ENCODE measurements at places on chromosomes 6 and 20.

- no peak for DNase-seq
These were observed 2.0 kb upstream of the COL10A1 start for GRCh38 chr6:116127771-116128493.

DNA sequence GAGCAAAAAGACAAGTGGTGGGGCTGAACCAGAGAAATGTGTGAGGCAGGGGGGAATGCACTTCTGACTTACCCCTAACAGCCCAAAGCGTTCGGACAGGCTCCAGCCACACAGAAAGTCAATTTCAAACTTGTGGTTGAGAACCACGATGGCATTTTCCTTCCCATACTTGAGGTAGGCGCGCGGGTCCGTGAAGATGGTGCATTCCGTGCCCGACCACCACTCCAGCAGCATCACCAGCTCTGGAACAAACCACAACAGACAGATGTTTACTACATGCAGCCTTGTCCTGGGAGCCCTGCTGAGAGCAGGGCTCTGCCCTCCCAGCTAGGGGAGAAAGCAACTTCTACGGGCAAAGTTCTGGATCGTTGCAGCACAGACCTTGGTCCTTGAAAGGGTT, 107.7 kb downstream of the AGPAT4 start:
- no peak for DNase-seq

GRCh38 chr6:136113736-136114173, 136.4 kb downstream of the MTFR2 start:
- DNase-seq = peak; percentile 11

- no peak for DNase-seq
These were observed 1.3 kb upstream of the HLA-B start for GRCh38 chr6:31358302-31358701.

GRCh38 chr6:11155589-11155988, 44.1 kb upstream of the ERVFRD-1 start:
- no peak for DNase-seq

DNA sequence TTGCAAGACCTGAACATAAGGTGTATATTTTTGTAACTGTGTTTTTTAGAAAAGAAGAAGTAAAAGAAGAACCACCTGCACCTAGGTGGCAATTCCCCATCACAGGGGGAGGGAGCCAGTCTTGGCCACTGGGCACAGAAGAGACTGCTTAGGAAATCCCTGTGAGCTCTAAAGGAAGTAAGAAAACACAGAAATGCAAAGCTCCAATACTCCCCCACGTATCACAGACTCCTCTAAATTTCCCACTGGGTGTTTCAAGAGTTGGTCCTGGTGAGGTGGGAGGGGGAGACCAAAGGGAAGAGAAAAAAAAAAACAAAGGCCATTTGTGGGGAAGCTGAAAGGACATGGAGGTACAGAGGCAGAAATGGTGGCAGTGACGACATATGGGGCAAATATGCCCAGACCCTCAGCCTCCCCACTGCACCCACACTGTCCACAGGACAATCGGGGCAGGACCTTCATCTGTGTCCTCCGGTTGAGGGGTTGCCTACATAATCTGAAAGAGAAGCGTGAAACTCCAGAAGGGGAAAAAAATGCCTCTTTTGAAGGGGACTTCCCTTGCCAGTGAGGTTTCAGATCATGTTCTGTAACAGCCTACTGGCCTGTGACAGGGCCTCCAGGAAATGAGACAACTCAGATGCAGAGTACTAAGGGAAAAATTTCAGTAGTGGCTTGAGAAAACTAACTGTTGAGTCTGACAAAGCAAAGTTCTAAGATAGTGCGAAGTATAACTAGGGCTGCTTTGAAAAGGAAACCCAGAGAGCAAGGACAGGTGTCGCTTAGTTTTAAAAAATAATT, 226.2 kb upstream of the MARCKS start:
- DNase-seq = no peak

GRCh38 chr6:19550380-19550779, 286.8 kb upstream of the ID4 start:
- no peak for DNase-seq

GRCh38 chr6:156004796-156005195, 549.2 kb upstream of the NOX3 start:
- DNase-seq = no peak

DNA sequence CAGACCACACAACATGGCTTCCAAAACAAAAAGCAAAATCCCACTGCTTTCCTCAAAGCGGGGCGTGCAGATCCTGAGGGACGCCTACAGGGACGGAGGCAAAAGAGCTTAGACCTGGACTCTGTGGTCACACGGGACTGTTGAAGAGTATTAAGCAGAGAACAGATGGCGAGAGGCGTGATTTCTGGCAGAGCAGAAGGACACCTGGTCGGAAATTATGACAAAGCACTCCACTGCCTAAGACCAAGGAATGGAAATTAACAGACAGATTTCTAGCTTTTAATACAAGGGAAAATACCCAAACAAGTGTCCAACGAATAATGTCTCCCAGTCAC, 15.4 kb downstream of the CST7 start:
- DNase-seq = no peak

DNA sequence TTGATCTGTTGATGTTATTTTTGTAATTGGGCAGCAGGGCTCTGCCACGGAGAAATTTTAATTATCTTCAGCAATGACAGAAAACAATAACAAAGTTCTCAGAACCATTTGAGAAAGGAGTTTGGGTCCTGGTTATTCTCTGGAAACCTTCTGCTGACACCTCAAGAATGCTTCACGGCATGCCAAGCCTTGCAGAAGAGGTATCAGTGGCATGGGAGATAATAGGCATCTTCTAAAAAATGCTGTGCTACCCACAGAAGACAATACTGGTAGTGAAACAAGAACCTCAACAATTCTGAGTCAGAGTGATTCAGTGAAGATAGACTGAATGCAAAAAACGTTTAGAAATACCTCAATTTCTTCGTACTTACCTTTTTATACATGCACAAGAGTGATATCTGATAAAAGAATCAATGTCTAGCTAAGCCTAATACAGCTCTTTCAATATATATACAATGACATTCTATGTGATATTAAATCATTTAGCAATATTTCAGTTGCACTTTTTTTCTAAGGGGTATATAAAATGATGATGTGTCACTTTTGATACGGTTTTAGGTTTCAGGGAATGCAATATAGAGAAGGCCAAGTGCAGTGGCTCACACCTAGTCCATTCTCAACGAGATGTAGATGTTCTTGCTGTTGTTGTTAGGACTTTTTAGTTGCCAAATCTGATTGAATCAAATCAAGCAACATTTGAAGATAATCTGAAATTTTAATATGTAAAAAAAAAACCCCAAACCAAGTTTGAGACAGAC, 110.4 kb upstream of the COL21A1 start:
- no peak for DNase-seq

- DNase-seq = peak; percentile 60
These were observed 14.2 kb upstream of the PREX1 start for GRCh38 chr20:48841875-48842529.

- peak; percentile 59 for DNase-seq
These were observed 156.8 kb downstream of the DNAH8 start for GRCh38 chr6:38871741-38872568.

GRCh38 chr6:105781915-105782314, 304.2 kb upstream of the PRDM1 start:
- DNase-seq = no peak

GRCh38 chr20:14643146-14643545, 305.7 kb upstream of the FLRT3 start:
- no peak for DNase-seq

GRCh38 chr20:58938541-58938940, 42.5 kb upstream of the NELFCD start:
- DNase-seq = no peak

- no peak for DNase-seq
These were observed 230.2 kb upstream of the THEMIS start for GRCh38 chr6:128131036-128131435.

GRCh38 chr6:53413326-53413725, 64.6 kb upstream of the ELOVL5 start:
- DNase-seq = no peak

DNA sequence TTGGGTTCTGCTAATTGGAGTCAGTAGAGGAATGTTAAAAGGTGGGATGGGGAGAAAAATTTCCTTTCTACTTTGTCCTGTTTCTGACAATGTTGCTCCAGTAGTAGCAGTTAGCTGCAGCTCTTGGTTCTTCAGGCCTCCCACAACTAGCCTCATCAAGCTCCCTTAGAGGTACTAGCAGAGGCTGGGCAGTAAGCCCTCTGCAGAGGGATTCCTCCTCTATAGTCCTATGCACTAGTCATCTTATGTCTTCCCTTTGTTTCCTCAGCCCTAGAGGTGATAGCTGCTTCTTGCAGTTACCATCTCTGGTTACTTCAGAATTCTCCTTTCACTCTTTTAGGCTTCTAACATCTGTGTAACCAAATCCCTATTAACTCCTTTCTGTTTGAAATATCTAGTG, 99.8 kb downstream of the FILIP1 start:
- DNase-seq = no peak

- no peak for DNase-seq
These were observed 41.3 kb downstream of the FRK start for GRCh38 chr6:116019428-116019827.

- no peak for DNase-seq
These were observed 132.5 kb downstream of the ZFAND3 start for GRCh38 chr6:37952027-37952426.

- DNase-seq = no peak
These were observed 30.2 kb upstream of the RNF8 start for GRCh38 chr6:37323580-37323979.

DNA sequence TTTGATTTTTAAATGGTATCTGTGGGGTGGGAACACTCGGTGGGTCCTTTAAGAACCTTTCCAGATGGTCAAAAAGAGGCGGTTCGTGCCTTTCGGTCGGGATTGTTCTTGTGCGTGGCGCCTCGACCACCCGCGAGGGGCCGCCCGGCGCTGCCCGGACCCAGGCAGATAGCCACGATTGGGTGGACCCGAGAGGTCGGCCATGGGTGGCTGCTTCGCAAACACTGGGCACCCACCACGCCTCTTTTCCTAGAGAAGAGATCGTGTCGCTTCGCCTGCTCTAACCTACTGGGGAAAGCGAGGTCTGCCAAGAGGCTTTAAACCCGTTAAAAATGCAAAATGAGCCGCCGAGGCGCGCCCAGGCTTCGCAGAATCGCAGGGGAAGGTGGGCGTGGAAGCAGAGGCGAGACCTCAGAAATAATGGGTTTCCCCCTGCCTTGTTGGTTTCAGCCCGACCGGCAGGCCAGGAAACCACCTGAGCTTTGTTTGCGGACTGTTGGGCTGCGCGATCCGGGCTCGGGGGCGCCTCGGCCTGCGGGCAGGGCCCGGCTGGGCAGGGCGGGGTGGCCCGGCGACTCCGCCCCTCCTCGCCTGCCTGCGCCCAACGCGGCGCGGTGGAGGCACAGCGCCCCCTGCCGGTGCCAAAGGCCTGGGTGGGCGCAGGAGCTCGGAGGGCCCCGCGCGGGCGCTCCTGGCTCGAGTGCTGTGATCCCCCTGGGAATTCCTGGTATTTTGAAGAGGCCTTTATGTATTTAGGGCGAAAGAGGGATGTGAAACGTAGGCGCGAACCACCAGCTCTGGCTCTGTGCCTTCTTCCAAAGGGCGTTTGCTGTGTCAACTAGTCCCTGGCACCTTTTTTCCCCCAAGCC, 1.6 kb downstream of the MARCKS start:
- peak; percentile 77 for DNase-seq

- no peak for DNase-seq
These were observed 547.7 kb upstream of the ID4 start for GRCh38 chr6:19289457-19289856.

- DNase-seq = peak; percentile 23
These were observed 253.1 kb downstream of the ADGB start for GRCh38 chr6:146851837-146852236.

DNA sequence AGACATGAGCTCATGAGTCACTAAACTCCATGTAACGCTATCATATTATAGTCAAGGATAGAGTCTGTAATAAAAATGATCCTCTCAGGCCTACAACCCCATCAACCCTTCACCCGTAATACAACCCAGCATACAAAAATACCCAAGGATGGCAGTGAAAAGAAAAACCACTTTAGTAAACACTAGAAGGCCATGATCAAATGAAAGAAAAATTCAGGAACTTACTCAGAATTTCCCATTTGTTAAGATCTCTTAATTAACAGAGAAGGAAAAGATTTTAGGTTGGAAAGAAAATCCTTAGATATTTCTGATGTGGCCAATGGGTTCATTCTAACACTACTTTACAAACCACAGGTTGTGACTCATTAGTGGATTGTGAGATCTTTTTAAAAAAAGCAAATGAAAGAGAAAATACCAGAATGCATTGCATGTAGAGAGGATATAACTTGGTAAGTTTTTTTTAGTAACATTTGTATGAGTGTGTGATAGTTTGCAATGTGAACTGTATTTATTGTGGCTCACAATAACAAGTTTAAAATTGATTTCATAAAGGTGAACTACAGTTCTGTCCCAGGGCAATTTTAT, 8.0 kb upstream of the UBE2J1 start:
- DNase-seq = peak; percentile 47

DNA sequence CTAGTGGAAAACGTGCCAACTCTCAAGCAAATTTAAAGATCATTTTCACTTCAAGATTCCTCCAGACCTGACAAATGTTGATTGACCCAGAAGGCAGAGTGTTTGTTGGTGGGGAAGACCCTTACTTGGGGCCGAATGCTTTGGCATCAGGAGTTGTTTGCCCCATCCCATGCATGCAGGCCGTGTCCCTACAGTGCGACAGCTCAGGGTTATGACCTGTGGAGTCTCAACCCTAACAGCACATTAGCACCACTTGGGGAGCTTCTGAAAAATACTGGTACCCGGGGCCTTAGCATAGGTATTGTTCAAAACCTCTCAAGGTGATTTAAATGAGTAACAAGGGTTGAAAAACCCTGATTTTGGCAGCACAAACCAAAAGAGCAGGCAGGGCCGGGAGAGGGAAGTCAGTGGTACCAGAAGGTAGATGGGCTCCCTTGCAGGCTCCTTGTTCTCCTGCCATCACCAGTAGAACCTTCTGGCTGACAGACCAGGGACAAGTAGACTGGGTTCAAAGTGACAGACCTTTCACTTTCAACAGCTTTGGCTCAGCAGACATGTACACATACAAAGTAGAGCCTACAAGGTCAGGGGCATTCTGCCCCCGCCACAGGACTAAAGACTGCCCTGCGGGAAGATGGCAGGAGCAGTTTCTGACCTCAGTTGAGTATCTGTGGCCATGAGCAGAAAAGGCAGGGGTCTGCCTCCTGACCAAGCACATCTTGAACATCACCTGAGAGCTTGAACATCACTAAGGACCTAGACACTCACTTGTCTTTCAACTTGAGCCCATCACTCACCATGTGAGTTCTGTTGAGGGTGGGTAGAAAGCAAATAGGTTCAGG, 39.6 kb downstream of the PLCG1 start:
- no peak for DNase-seq

All from H4 (cell line).